ENCODE measurements at places on chromosomes 11 and 22.

DNA sequence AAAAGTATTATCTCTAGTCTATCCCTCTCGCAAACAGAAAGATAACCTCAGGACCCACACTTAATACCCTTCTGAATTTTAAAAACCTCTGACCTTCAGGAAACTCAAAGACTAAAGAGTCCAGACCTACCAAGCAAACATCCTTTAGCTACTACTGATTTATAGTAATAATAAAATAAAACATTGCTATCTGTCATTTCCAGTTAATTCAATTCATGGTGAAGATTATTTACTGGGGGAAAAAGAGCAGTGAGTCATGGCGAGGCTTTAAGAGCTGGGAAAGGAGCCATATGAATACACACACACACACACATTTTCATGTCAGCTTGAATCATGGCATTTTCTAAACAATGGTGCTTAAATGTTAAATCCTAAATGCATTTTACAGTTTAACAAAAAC lies 87.1 kb downstream of the FAM76B start:
- DNase-seq: peak; percentile 21

GRCh38 chr22:21754523-21754922 lies 18.9 kb upstream of the YPEL1 start:
- DNase-seq: no peak

DNA sequence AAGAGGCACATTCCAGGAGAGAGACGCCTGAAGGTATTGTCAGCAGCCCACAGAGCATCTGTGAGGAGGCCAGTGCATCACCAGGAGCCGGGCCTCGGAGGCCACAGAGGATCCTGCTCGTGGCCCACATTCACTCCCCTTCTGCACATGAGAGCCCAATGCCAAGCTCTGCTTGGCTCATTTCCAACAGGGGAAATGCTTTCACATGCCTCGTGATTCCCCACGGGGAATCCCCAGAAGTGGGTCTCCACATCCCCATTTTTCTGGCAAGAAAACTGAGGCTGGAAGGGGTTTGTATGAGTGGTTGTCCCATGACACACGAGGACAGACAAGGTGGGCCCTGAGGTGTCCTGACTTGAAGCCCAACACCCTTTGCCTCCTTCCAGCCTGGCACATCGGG lies 34.4 kb downstream of the TP53I11 start:
- DNase-seq: no peak

- DNase-seq: no peak
Measured at GRCh38 chr22:48335442-48336139, 1492.1 kb downstream of the BRD1 start.

- no peak for DNase-seq
Measured at GRCh38 chr22:35218079-35218478, 39.2 kb upstream of the HMGXB4 start.

GRCh38 chr11:12642040-12642439 lies 32.2 kb upstream of the TEAD1 start:
- no peak for DNase-seq

- DNase-seq: no peak
Measured at GRCh38 chr11:107819361-107820014, 39.1 kb downstream of the SLC35F2 start.

GRCh38 chr11:34235591-34236071 lies 122.2 kb downstream of the ABTB2 start:
- no peak for DNase-seq

DNA sequence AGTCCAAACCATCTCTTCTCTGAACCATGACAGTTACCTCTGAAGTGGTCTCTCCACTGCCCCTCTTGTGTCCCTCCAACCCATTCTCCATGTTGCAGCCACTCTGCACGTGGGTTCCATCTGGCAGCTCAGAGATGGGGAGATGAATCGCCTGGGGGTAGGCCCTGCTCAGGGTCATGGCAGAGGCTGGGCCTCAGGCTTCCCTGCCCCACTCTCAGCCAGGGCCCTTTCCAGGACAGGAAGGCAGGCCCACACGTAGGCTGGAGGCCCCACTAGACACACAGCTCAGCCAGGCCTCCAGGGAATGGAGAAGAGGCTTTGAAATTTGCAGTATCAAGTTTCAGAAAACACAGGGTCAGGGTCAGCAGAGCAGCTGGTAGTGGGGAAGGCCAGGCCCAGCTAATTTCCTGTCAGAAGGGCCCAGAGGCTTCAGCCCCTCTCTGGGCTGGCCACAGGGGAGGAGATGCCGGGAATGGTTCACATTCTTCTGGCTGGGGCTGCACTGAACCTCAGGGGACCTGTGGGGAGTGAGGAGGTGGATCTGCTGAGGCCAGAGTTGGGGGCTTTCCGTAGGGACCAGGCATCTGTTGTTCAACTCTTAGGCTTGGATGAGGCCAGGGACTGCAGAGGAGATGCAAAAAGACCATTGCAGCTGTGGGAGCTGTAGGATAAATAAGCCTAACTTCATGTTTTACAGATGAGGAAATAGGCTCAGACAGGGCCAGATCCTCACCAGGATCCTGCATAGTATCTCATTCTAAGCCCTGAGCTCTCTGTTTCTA lies 101.6 kb downstream of the SWAP70 start:
- no peak for DNase-seq

- no peak for DNase-seq
Measured at GRCh38 chr11:88377144-88377543, 39.6 kb upstream of the CTSC start.

GRCh38 chr22:20155330-20156041 lies 4.6 kb upstream of the CCDC188 start:
- no peak for DNase-seq

DNA sequence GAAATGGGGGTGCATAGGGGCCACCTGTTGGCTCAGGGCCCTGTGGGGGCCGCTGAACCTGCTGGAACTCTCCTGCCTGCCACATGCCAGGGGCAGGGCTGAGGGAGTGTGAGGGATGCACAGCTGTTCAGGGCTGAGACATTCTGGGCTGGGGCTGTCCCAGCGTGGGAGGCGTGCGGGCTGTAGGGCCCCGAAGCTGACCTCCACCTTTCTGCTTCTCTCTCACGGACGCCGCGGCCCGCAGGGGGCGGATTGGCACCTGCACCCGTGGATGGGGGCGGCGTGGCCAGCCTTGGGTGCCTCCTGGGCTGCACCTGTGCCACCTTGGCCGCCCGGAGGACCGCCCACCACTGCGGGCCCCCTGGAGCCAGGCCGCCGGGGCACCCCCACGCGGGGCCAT lies 4.1 kb downstream of the CCDC188 start:
- DNase-seq: no peak

DNA sequence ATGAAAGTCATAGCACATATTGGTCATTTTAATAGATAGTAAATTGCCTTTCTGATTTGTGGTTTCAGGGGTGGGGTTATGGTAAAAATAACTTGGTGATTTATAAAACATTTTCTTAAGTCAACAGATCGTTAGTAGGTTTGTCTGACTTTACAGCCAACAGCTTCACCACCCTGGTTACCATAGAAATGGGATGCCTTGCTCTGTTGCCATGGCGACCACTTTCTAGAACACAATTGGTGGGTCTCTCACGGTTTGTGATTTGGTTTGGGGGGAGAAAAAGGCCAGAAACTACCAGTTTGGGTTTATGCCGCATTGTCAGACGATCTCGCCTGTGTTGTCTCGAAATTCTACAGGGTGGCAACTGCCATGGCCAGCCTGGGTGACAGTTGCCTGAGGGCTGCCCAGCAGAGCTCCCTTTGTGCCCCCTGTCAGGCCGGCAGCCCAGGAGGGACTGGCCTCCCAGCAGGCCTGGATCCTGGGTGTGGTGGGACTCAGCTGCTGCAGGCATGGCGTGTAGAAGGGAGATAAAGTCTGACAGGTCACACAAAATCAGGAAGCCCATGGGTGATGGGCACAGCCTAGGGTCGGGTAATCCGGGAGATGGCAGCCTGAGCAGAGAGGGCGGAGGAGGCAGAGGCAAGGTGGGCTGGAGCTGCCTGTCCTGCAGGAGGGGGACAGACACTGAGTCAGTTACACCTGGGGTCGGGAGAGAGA lies 30.9 kb downstream of the KCNC1 start:
- DNase-seq: no peak

- DNase-seq: no peak
Measured at GRCh38 chr11:45091563-45092403, 54.7 kb upstream of the PRDM11 start.

- no peak for DNase-seq
Measured at GRCh38 chr11:94305146-94305545, 766 bp downstream of the IZUMO1R start.

GRCh38 chr22:42648368-42649245 lies 585 bp downstream of the CYB5R3 start:
- DNase-seq: peak; percentile 38

DNA sequence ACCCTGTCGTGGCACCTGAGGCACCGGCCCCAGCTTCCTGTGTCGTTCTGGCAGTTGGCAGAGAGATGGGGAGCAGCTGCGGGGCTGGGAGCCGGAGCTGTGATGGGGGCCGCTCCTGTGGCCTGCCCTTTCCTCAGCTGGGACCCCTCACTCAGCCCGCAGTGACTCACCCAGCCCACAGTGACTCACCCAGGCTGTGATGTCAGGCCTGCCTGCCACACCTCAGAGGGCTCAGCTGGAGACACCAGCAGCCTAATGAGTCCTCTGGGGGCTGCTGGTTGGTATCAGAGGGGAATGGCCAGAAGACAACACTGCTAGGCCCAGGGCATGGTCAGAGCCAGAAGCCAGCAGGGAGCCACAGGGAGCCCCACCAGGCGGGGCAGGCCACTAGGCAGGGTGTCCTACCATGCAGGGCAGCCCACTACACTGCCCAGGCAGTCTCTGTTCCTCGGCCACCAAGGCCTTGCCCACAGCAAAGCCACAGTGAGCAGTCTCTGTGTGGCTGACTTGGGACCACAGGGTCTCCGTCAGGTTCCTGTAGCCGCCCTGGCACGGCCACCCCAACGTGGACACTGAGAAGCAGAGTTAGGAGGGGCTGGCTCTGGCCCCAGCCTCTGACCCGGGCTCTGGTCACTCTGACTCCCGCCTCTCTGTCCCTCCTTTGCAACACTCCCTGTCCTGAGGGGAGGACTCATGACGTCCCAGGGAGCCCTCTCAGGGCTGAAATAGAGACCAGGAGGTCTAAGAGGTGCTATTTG lies 4.2 kb upstream of the FXYD2 start:
- DNase-seq: peak; percentile 82

- DNase-seq: peak; percentile 83
Measured at GRCh38 chr11:76207642-76208401, 1.5 kb upstream of the WNT11 start.

DNA sequence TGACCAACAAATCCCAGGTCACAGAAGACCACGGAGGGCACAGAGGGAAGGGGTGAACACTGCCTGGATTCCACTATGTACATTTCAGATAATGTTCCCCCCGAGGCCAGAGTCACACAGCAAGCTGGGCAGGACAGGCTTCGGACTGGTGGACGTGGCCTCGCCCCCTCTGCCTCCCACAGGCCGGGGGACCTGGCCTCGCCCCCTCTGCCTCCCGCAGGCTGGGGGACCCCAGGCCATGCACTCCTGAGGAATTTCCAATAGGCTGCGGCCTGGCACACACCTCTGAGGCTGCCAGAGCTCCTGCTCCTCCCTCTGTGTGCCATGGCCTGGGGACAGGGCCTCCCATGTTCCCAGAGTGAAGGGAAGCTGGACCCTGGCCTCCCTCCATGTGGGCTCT lies 1352.8 kb downstream of the BRD1 start:
- DNase-seq: no peak

- DNase-seq: no peak
Measured at GRCh38 chr11:19766206-19766605, 53.6 kb downstream of the NAV2 start.

DNA sequence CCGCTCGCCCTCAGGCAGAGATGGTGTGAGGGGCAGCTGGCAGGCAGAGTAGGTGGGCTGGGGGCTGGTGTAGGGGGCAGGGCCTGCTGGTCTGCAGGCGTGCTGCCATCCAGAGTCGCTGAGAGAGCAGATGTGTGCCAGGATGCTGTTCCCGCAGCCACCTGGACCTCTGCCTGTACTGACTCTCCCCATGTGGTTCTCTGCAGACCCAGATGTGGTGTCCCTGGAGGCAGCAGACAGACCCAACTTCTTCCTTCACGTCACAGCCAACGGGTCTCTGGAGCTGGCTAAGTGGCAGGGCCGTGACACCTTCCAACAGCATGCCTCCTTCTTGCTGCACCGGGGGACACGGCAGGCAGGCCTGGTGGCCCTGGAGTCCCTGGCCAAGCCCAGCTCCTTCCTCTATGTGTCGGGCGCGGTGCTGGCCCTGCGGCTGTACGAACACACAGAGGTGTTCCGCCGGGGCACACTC lies 58.6 kb downstream of the OTOG start:
- DNase-seq: no peak

GRCh38 chr11:128924104-128924503 lies 18.6 kb downstream of the TP53AIP1 start:
- no peak for DNase-seq

DNA sequence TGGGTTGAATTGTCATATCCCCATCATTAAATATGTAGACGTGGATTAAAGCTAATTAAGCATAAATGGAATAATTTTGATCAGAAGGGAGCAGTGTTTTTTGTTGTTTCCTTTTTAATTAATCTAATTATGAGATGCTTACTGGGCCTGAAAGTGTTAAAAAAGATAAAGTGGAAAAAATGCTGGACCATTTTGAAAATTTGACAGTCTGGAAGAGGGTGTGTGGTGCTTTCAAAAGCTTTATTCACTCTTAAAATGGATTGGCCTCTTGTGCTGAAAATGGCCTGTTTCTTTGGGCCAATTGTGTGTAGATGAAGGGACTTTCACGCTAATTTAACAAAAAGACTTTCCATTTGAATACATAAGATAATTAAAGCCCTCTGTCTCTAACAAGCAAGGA lies 1.8 kb downstream of the TNRC6B start:
- no peak for DNase-seq

DNA sequence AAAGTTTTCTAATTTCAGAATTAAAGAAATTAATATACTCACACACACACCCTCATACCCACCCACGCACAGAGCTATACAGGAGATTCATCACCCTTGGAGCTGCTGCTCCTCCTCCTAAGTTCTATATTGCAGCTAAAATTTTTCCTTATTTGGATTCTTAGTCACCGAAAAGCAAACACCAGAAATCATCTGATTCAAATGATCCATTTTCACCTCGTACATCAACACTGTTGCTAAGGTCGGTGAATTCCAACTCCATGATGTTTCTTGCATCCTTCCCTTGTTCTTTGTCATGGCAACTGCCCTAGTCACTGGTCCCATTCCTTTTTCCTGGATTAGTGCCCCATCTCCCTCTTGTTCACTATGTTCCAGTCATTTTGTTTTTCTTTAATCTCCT lies 286.2 kb downstream of the GRM5 start:
- DNase-seq: no peak

- no peak for DNase-seq
Measured at GRCh38 chr11:86119077-86119476, 50.2 kb upstream of the PICALM start.

GRCh38 chr22:45814198-45814597 lies 142.6 kb downstream of the ATXN10 start:
- DNase-seq: no peak

GRCh38 chr22:49871482-49871881 lies 17.8 kb downstream of the ZBED4 start:
- DNase-seq: no peak

DNA sequence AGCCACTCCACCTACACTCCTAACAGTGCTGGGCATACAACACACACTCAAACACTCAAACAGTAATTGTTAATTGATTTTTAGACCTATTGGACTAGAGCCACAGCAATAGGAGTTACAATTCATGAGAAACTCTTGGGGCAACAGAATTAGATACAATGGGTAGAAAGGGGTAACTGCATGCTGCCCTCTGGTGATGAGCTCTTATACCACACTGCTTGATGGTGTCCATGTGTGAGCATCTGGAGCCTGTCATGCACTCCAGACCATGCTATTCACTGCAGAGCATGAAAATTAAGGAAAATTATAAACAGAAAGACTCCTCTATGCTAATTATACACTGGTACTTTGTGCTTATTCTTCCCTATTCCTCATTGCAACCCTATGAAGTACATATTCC lies 975.5 kb upstream of the CCDC90B start:
- no peak for DNase-seq

Data from activated CD4-positive, alpha-beta T cell treated with anti-CD3 and anti-CD28 coated beads, Interleukin-10, Interleukin-2, amounts not matched to agents 100 ng/mL and 50 ng/mL, durations not matched to agents 16 hours and 8 hours (primary cell).